ENCODE measurements at places on chromosomes 12 and 14.

- DNase-seq: no peak
Measured at GRCh38 chr14:76867516-76868453, 41.6 kb downstream of the LRRC74A start.

GRCh38 chr12:52600941-52601481 lies at the start of gene KRT72:
Gene KRT72 (minus strand): TSS chr12:52601463. CDS start chr12:52601452, 11 bp downstream.
- no peak for DNase-seq

DNA sequence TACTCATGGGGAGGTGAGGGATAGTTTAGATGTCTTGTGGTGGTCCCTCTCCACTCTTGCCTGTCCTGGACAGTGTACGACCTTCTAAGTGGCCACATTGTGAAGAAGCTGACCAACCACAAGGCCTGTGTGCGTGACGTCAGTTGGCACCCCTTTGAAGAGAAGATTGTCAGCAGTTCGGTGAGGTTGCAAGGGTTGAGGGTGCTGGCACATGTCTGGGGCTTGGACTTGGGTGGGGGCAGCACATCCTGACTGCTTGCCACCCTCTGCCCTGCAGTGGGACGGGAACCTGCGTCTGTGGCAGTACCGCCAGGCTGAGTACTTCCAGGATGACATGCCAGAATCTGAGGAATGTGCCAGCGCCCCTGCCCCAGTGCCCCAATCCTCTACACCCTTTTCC lies 7.6 kb upstream of the FITM1 start:
- no peak for DNase-seq

DNA sequence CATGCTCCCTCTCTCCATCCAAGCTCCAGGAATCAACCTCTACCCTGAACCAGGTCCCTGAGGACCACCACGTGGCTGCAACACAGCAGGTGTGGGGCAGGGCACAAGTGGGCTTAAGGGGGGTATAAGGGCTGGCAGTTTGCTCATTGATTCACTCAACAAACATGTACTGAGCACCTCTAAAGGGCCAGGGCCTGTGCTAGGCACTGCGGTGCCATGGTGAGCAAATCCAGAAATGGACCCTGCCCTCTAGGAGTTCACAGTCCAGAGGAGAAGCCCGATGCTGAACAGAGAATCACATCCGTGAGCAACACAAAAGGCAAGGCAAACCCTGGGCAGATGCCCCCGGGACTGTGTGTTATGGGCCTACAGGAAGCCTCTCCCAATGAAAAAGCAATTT lies 6.5 kb upstream of the AQP2 start:
- DNase-seq: no peak

- peak; percentile 41 for DNase-seq
Measured at GRCh38 chr12:96210376-96211055, 16.3 kb downstream of the ELK3 start.

DNA sequence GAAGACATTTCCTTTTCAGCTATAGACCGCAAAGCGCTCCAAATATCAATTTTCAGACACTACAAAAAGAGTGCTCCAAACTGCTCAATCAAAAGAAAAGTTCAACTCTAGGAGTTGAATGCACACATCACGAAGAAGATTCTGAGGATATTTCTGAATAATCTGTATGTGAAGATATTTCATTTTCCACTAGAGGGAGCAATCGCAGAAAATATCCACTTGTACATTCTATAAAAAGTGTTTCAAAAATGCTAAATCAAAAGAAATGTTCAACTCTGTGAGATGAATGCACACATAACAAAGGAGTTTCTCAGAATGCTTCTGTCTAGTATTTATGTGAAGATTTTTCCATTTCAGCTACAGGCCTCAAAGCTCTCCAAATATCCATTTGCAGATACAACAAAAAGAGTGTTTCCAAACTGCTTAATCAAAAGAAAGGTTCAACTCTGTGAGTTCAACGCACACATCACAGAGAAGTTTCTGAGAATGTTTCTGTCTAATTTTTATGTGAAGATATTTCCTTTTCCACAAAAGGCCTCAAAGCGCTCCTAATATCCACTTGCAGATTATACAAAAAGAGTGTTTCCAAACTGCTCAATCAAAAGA lies 643.8 kb upstream of the ALG10B start:
- DNase-seq: peak; percentile 1

DNA sequence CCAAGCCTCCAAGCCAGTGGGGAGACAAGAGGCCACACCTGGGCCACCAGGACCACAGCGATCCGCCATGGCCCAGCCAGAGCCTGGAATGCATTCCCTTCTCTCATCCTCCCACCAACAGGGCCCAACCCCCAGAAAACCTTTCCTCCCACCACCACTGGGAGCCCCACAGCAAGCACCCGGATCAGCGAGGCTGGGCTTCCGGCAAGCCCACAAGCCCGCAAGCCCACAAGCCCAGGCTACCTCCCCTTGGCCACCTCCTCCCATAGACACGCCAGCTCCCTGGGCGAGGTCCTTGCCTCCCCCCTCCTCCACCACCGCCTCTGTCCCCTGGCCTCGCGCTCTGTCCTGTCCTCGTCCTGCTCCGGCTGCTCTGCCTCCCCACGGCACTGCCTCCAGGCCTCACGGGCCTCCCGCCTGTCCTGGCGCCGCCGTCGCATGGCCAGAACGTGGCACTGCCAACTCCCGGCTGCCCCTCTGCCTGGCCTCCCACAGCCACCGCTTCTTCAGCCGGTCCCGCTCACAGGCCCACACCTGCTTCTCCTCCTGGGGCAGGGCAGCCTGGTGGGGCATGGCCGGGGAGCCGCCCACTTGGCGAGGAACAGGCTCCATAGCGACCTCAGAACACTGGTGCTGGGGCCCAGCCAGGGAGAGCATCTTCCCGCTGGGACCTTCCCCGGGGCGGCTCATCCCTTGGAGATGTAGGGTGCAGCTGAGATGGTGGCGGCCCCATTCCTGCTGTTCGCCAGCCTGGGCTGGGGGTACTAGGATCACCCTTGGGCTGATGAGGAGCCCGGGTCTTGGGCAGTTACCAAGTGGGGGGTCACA lies 5.6 kb downstream of the CDK2AP1 start:
- DNase-seq: no peak

- DNase-seq: no peak
Measured at GRCh38 chr12:106917503-106917902, 38.2 kb upstream of the TMEM263 start.

- no peak for DNase-seq
Measured at GRCh38 chr12:95546491-95546813, 4.8 kb downstream of the USP44 start.

DNA sequence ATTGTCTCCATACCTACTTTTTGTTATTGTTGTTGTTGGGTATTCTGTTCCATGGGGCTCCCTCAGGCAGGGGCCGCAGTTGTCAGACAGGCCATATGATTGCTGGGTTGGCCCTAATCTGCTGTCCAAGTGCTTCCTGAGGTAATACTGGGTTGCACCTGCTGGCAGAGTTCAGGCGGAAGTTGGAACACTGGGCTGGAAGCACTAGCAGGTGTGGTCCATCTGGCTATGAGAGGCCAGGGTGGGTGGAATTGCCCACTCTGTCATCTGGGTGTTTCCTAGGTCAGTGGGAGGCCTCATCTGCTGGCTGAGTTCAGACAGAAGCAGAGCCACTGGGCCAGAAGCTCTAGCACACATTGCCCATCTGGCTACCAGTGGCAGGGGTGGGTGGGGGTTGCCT lies 81.3 kb upstream of the NID2 start:
- no peak for DNase-seq

DNA sequence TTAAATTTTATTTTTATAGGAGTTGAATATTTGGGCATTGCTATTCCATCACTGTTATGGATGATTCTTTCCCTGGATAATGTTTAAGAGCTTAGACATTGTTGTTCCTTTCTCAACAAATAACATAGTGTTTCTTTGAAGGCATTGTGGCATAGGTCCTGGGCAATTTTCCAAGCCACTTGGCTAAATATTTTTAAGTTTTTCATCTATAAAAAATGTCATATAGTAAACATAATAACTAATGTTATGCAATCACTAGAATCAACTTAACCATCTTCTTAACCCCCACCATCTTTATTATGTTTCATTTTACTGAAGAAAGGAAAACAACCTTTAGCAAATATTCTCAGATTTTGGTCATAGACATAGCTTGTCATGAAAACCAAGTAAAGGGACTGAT lies 600.6 kb upstream of the LMO3 start:
- DNase-seq: no peak

GRCh38 chr14:72894623-72895378 lies 900 bp upstream of the DPF3 start:
- DNase-seq: no peak

DNA sequence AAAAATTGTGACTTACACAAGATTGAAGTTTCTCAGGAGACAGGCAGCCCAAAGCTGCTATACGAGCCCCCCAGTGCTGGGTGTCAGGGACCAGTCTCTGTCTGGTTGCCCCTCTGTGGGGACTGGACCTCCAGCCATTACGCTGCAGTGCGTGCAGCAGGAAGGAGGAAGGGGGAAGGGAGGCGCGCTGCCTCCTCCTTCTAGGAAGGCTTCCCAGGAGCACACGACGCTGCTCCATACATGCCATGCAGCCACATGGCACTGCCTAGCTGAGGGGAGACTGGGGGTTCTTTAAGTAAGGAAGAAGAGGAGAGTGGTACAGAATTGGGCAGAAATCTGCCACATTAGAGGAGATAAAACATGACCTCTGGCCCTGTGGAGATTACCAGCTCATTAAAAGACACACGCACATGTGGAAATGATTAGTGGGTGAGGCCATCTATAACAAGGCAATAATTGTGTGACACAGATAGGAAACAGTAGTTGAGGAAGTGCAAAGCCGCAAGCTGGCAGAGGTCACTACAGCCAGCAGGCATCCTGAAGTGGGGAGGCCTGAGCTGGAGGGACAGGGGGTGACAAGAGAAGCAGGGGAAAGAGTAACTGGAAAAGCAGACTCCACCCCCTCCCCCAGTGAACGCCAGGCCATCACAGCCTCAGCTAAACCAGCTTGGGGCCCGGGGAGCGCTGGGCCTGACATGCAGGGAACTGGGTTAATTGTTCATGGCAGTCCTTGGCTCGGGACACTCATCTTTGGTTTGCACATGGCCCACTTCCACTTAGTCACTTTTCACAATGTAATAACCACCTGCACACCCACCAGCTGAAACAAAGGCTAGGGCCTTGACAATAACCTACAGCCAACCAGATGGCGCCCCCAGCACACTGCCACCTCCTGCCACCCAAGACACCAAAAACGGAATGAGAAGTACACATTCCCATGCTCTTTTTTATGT lies 39.6 kb downstream of the CCDC88C start:
- peak; percentile 71 for DNase-seq

DNA sequence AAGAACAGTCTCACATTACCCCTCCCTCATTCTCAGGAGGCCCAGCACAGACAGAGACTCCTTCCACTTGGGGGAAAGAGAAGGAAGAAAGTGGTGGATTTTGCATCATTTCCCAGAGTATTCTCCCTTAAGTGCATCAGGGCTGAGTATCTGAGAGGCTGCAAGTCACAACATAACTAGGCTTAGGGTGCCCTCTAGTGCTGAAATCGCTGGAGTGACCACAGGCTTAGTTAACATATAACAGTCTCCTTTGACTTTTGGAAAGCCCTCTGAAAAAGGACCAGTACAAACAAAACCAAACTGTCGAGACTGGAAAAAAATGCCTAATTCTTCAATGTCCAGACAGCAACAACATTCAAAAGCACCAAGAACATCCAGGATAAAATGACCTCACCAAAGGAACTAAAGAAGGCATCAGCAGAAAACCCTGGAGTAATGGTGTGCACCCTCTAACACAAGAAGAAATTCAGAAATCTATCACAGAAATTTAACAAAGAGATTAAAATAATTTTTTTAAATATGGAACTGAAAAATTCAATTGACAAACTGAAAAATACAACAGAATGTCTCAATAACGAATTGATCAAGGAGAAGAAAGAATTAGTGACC lies 412.3 kb downstream of the RPS29 start:
- DNase-seq: peak; percentile 3

DNA sequence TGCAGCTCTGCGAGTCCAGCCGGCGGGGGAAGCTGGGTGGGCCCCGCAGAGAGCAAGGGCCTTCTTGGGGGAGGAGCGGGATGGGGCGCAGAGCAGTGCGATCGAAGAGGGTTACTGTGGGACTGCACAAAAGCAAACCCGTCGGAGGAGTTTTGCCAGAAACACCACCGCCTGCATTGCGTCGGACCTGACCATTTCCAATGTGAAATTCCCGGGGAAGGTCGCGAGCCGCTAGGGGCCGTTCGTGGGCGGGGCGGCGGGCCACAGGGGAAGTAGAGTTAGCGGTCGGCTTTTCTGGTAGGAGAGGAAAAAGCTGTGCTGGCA lies 333 bp upstream of the KCNA1 start:
- DNase-seq: no peak

- DNase-seq: no peak
Measured at GRCh38 chr12:6703631-6704030, 3.0 kb upstream of the PIANP start.

GRCh38 chr12:59499774-59500173 lies 96.1 kb upstream of the SLC16A7 start:
- no peak for DNase-seq

DNA sequence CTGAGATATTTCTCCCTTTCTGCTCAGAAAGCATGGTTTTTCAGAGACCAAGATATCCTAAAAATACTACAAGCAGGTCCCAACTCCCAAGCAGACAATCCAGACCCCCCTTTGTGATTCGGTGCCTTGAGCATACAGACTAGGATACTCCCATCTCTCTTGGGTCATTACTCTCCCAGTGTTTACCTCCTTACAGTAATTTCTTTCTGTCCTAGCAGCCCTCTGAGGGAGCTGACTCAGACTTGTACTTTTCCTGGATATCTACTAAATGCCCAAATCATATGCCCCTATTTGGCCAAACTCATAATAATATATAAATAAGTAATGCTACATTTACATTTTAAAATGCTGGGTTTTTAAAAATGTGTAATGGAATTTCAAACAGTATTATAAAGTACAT lies 355.6 kb downstream of the LRIG3 start:
- DNase-seq: peak; percentile 70

DNA sequence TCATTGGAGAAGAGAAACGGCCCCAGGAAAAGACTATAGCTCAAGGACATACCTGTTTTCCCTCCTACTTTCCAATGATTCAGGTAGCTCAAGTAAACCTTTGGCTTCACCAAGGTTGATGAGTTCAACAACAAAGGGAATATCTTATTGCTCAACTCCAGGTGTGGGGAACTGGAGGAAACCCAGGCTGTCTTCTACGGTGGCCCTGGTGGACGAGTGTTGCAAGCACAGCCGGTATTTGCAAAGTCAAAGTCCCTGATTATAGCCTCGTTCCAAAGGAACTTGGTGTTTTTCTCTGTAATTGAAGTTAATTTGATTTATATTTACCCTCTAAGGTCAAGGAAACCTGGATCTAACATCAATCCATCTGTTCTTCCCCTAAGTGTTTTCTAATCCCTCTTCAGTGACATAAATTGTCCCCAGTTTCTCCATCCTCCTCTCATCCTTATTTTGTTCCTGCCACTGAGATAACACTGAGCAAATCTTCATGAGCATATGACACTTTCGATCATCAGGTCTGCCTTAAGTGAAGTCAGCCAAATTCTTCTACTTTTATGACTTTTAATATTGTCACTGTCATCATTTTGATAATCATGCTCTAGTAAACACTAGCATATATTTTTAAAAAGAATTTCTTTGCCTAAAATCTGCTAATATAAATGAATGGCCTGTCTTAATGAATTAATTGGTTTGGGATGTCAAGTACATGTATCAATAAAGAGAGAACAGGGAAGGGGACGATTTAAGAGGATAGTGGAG lies 174.6 kb upstream of the TBX3 start:
- DNase-seq: no peak

All from foreskin fibroblast (primary cell).